ENCODE measurements at places on chromosomes 2 and 18.

- no peak overlapping the region for H3K27ac ChIP-seq
- no peaks in the 10 kb centered on the region for H3K4me1 ChIP-seq
- H3K36me3 ChIP-seq: no peaks in the 10 kb centered on the region
- H3K4me3 ChIP-seq: no peak overlapping the region
- DNase-seq: no peak
Measured at GRCh38 chr2:69087912-69088240, 74.9 kb downstream of the ANTXR1 start.

GRCh38 chr2:42138163-42139015 lies 30.8 kb upstream of the EML4 start:
- no peaks in the 10 kb centered on the region for H3K27me3 ChIP-seq
- no peak overlapping the region for H3K27ac ChIP-seq
- H3K4me3 ChIP-seq: no peak overlapping the region
- no peak for DNase-seq
- H3K36me3 ChIP-seq: no peaks in the 10 kb centered on the region
- peaks cover 4% of the 10 kb centered on the region for H3K4me1 ChIP-seq

GRCh38 chr2:37692711-37693110 lies 21.3 kb upstream of the CDC42EP3 start:
- no peak overlapping the region for H3K27ac ChIP-seq
- no peaks in the 10 kb centered on the region for H3K27me3 ChIP-seq
- no peaks in the 10 kb centered on the region for H3K4me1 ChIP-seq
- no peak for DNase-seq

- peak overlapping the region; percentile 56 for H3K27ac ChIP-seq
- DNase-seq: peak; percentile 61
- no peaks in the 10 kb centered on the region for H3K4me1 ChIP-seq
- peak overlapping the region; percentile 42 for H3K4me3 ChIP-seq
- no peaks in the 10 kb centered on the region for H3K36me3 ChIP-seq
- H3K27me3 ChIP-seq: no peaks in the 10 kb centered on the region
Measured at GRCh38 chr2:136116151-136116812, 1.7 kb downstream of the CXCR4 start.

- H3K27me3 ChIP-seq: no peaks in the 10 kb centered on the region
- no peak overlapping the region for H3K4me3 ChIP-seq
- H3K4me1 ChIP-seq: no peaks in the 10 kb centered on the region
- no peaks in the 10 kb centered on the region for H3K36me3 ChIP-seq
Measured at GRCh38 chr2:3780477-3781402, 77.4 kb downstream of the DCDC2C start.

DNA sequence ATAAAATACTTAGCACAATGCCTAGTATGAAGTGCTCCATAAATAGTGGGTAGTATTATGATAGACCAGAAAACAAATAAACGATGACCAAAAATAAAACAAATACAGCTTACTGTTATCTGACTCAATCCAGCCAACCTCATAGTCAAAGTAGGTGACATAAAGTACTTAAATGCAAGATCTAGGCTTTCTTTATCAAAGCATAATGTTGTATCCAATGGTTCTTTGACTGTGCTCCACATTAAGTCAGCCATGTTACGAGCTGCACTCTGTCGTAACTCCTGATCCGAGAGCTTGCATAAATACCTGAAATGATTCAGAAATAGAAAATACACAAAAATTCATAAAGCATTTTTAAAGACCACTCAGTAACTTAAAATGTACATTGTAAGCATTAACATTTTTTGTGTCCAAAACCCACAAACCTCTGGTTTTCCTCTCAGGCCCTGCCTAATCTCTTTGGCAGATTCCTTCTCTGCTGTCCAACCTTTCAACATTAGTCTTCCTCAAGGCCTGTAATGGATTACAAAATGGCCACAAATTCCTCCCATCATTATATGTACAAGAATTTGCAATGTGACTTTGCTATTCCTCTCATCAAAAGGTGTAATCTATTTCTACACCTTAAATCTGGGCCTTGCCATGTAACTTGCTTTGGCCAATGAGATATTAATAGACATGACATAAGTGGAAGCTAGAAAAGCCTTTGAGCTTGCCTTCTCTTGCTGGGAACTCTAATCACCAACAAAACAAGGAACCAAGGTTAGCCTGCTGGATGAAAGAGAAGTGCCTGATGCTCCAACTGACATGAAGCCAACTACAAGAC lies 90.6 kb downstream of the USP34 start:
- no peaks in the 10 kb centered on the region for H3K27me3 ChIP-seq
- H3K4me3 ChIP-seq: no peak overlapping the region
- DNase-seq: no peak
- no peaks in the 10 kb centered on the region for H3K4me1 ChIP-seq
- H3K36me3 ChIP-seq: peaks cover 6% of the 10 kb centered on the region
- H3K27ac ChIP-seq: no peak overlapping the region

GRCh38 chr2:141611981-141612380 lies 518.8 kb downstream of the LRP1B start:
- H3K36me3 ChIP-seq: no peaks in the 10 kb centered on the region
- DNase-seq: no peak
- H3K4me3 ChIP-seq: no peak overlapping the region

DNA sequence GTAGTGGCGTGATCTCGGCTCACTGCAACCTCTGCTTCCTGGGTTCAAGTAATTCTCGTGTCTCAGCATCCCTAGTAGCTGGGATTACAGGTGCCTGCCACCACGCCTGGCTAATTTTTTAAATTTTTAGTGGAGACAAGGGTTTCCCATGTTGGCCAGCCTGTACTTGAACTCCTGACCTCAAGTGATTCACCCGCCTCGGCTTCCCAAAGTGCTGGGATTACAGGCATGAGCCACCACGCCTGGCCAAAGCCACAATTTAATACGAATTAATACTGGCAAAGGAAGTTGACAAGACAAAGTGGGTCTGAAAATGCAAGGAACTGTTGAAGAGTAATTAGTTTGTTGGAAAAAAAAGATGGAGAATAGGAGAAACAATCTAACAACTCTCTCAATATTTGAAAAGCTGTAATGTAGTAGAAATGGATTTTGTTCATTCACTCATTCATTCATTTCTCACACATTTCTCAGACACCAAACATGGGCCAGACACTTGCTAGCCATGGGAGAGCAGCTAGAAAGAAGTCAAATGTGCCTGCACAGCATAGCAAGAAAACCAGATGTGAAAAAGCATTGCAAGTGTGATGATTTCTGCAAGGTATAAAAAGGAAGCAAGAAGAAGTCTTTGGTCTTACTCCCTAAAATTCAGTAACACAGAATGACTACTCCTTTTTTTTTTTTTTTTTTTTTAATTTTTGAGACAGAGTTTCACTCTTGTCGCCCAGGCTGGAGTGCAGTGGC lies 39.4 kb upstream of the ATL2 start:
- DNase-seq: no peak
- H3K36me3 ChIP-seq: no peaks in the 10 kb centered on the region
- H3K27ac ChIP-seq: no peak overlapping the region

GRCh38 chr2:157821519-157822131 lies 54.5 kb downstream of the ACVR1 start:
- no peak for DNase-seq
- no peak overlapping the region for H3K4me3 ChIP-seq
- H3K4me1 ChIP-seq: no peaks in the 10 kb centered on the region
- H3K36me3 ChIP-seq: peaks cover 15% of the 10 kb centered on the region
- no peak overlapping the region for H3K27ac ChIP-seq
- H3K27me3 ChIP-seq: no peaks in the 10 kb centered on the region

DNA sequence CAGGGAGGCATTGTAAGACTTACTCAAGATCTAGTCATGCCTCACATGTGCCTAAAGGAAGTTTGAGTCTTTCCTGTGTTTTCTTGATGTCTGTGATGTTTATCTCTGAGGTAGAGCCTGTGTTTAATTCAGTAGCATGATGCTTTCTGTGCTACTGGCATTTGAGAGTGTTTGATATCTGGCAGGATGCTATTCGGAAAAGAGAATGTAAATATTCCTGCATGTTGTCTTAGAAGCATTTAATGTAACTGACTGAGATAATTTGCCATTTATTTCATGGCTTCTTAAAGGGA lies 58.8 kb downstream of the GREB1L start:
- H3K27me3 ChIP-seq: no peaks in the 10 kb centered on the region
- H3K4me1 ChIP-seq: no peaks in the 10 kb centered on the region
- no peaks in the 10 kb centered on the region for H3K36me3 ChIP-seq
- no peak for DNase-seq

DNA sequence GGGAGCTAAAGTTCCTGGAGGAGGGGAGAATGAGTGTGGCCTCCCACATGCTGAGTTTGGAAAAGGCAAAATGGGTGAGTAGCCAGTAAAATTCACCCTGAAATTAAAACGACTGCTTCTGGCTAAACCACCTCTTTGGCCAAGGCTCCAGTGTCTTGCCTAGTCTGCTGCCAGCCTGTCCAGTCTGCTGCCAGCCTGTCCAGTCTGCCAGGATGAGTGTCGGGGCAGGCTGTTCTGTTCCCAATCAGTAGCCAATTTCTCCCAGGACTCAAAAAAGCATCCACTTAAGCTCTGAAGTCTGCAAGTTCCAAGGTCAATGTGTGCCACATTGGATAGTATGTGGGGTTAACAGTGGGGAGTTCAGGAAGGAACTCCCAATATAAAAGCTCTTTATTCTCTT lies 134.6 kb upstream of the KLHL29 start:
- no peaks in the 10 kb centered on the region for H3K27me3 ChIP-seq
- peak; percentile 74 for DNase-seq
- H3K4me1 ChIP-seq: peaks cover 40% of the 10 kb centered on the region
- H3K36me3 ChIP-seq: no peaks in the 10 kb centered on the region
- H3K4me3 ChIP-seq: no peak overlapping the region
- peak overlapping the region; percentile 26 for H3K27ac ChIP-seq

Measured in right lobe of liver (tissue), 6 donors.